Activated CD8-positive, alpha-beta memory T cell treated with anti-CD3 and anti-CD28 coated beads for 36 hours (primary cell): ENCODE measurements at places on chromosomes 12 and 14. TPM values are rescaled to one million over a fixed set of nuclear protein-coding genes. Genes with fewer than 3 reads are reported as not detected.

FAM222A gene
- total RNA-seq = 2.1 TPM

GPR33 gene
- not detected for total RNA-seq

DYRK4 gene
- 31.2 TPM for total RNA-seq

PTCSC3 gene
- not detected for total RNA-seq

LRP1 gene
- total RNA-seq = 0.57 TPM

ABCC9 gene
- not detected for total RNA-seq

TROAP gene
- 42.7 TPM for total RNA-seq

ZDHHC22 gene
- total RNA-seq = not detected

KCNJ8 gene
- not detected for total RNA-seq

AQP6 gene
- total RNA-seq = not detected

B4GALNT1 gene
- total RNA-seq = 3.2 TPM

PMEL gene
- 0.46 TPM for total RNA-seq

AJUBA gene
- 0.96 TPM for total RNA-seq

FOXM1 gene
- 75.9 TPM for total RNA-seq

CCDC177 gene
- total RNA-seq = 0.04 TPM

MIP gene
- total RNA-seq = not detected

CMTM5 gene
- not detected for total RNA-seq

STYK1 gene
- 1.2 TPM for total RNA-seq

CLEC4E gene
- total RNA-seq = not detected

APOF gene
- not detected for total RNA-seq

PIK3C2G gene
- not detected for total RNA-seq

SIX6 gene
- total RNA-seq = not detected

ACADS gene
- 11.8 TPM for total RNA-seq

CD163L1 gene
- total RNA-seq = not detected

MYL2 gene
- total RNA-seq = not detected

OS9 gene
- total RNA-seq = 77.3 TPM

PMCH gene
- total RNA-seq = 1.8 TPM

AQP2 gene
- not detected for total RNA-seq

STXBP6 gene
- 0.34 TPM for total RNA-seq

ING4 gene
- total RNA-seq = 13.3 TPM

CCDC184 gene
- total RNA-seq = 1.2 TPM

TAS2R10 gene
- total RNA-seq = 0.36 TPM

KRT73 gene
- not detected for total RNA-seq

A2M gene
- not detected for total RNA-seq

FRS2 gene
- total RNA-seq = 8.5 TPM
